Activated T-helper 17 cell treated with anti-CD3 and anti-CD28 coated beads, Interleukin-2, amount 50 U/mL, for 72 hours (primary cell): ENCODE measurements at places on chromosomes 3 and 15.

GRCh38 chr3:106814231-106814630 is 563.0 kb upstream of the CCDC54 start:
- ATAC-seq, result no peak

GRCh38 chr3:100830931-100831330 is 121.6 kb downstream of the TFG start:
- ATAC-seq, result peak; percentile 61

DNA sequence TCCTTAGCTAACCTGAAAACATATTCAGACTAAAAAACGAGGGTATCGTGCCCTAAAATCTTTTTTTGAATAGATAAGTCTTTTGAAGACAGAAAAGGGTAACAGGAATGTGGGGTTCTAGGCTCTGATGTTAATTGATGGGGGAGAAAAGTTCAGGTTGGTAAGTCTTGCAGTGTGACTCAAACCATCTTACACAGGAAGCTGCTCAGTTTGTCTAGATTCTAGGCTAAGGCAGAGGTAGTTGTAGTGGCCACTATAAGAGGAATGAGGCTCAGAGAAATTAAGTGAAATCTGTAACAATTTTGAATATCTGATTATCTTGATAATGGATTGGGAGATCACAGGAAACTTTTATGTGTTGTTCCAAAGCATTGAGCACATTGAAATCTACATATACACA is 267.9 kb downstream of the PDCD6IP start:
- ATAC-seq, result no peak

DNA sequence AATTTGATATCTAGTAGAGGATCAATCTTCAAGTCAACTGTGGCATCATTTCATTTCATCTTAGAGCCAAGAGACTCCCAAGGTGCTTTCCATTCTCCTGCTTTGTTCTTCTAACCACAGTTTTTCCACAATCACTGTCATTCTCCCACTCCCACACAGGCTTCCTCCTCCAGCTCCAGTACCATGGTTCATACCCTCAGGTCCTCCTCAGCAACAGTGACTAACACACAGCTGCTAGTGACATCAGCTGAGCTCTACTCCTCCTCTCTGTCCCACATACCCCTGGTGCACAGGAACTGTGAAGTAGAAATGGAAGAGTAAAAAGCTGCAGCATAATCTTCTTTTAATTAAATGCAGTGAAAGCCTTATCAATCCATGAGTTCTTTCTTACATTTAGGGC is 200.2 kb upstream of the DPH6 start:
- no peak for ATAC-seq

- no peak for ATAC-seq
Measured at GRCh38 chr3:101204246-101204645, 116.1 kb downstream of the IMPG2 start.

DNA sequence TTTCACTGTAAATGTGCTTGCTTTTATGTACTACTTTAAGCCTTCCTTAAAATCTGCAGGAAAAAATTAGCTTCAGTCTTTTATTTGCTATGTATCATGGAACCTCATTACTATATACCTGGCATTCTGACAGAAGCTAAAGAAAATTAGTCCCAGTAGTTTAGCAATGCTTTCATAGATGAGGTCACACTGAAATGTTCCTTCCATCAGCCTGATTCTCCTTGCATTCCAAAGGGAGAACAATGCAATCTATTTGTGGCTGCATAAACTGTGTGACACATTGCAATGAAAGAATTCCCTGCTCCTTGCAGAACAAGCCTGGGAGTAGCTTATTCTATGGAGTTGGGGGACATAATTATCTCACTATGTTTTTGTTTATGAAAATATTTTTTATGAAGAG is 691.5 kb upstream of the ARPP21 start:
- no peak for ATAC-seq

- no peak for ATAC-seq
Measured at GRCh38 chr15:98745179-98745578, 96.8 kb downstream of the IGF1R start.

GRCh38 chr15:41984622-41985021 is 12.3 kb upstream of the EHD4 start:
- no peak for ATAC-seq

- ATAC-seq, result no peak
Measured at GRCh38 chr3:60759439-60759838, 491.8 kb downstream of the FHIT start.

DNA sequence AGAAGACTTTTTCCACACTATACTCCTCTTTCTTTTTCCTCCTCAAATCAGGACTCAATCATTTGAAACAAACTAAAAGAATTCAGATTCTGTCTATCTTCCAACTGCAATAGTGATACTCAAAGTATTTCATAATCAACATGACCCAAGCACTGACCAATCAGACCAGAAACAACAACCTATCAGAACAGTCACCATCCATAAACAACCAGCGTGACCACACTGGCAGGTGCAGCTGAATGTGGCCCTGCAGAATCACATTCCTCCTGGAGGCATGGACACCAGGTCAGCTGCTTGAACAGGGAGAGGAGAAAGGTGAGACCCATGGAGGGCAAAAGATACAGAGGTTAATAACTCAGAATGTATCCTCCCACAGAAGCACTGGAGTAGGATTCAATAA is 13.3 kb downstream of the HRG start:
- no peak for ATAC-seq

- ATAC-seq, result no peak
Measured at GRCh38 chr3:171379961-171380483, 80.2 kb downstream of the TNIK start.

- no peak for ATAC-seq
Measured at GRCh38 chr15:51450001-51450400, 108.5 kb downstream of the GLDN start.

DNA sequence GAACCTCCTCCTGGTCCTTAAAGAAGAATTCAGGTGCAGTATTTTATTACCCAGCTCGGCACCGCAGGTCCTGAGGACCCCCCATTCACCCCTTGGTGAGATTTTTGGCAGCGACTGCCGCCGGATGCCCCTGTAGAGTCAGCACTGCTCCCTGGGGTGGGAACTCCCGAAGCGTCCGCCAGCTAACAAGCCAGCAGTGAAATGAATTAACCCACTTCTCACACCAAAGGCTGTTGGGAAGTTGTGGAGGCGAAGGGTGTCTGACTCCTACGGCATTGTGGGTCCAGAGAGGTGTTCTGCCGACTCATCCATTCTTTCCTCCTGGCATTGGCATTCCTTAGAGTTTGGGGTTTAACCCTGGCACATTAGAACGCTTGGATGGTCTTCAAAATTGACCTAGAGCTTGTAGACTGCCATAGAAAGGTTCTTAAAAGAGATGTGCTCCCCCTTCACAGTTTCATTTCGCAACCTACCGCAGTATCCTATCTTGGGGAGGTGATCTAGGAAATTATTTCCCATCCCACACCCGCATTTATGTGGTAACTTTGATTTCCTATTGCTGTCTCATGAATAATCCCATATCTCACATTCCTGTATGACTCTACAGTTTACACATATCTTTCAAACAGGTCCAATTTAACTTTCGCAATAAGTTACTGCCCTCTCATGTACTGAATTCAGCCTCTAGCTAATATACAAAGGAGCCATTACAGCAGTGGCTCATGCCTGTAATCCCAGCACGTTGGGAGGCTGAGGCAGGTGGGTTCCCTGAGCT is 879 bp upstream of the EIF5A2 start:
- no peak for ATAC-seq

DNA sequence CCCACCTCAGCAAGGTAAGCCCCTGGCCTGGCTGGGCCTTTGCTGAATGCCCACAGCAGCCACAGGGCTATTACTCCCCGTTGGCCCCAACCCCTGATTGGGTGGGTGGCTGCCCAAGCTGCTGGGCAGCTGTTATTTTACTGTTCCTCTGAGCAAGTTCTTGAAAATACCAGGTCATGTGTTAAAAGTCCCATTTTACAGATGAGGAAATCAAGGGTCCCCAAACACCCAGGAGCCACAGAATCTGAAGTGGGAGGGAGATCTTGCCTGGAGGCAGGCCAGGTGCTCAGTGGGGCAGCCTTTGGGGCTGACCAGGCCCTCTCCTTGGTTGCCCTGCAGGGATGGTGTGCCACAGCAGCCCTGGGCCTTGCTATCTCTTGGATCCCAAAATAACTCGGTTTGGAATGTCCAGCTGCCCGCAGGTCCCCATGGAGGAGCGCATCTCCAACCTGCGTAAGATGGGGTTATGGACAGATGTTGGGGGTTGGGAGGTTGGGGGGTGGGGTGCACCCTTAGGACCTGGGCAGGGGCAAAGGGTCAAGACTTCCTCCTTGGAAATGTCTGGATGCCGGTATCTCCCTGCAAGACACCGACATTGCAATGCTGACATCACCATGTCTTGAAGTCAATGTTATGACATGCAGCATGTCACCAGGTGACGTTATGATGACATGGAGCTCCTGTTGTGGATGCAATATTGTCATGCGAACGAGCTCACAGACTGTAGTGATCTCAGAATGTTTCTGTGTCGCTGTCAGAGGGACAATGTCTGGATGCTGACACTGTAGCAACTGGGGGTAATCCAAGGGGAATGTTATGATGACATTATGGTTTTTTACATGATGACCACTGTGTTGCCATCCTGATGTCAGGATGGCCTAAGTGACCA is 13.3 kb upstream of the CSPG4 start:
- ATAC-seq, result no peak

- no peak for ATAC-seq
Measured at GRCh38 chr3:58154626-58155449, 55.9 kb downstream of the DNASE1L3 start.

- peak; percentile 78 for ATAC-seq
Measured at GRCh38 chr3:171970301-171970788, 69.0 kb upstream of the FNDC3B start.

DNA sequence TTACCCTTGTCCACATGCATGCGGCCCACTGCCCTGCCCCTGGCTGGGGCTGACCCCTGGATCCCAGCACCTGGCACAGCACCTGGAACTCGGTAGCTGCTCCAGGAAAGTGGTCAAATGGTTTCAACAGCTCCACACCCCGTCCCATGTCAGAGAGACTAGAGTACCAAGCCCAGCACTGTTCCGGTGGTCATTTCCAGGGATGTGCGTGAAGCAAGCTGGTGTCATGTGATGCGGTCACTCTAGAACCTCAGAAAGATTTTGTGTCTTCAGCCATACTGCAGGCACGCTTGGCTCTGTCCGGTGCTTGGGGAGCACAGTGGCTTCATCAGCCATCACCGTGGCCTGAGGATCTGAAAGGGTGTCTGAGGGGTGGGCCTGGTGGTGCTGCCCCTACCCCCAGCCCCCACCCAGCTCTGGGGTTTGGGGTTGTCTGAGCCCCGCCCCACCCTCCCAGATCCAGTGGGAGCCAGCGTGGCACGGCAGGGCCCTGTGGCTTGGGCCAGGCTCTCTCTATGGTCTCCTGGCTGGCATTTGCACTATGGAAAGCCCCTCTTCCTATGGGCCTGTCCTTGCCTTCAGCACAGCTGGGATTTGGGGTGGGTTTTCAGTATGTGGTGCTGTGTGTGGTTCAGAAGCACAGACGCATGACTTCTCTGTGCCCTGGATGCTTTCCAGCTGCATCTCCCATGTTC is 15.3 kb downstream of the APBA2 start:
- ATAC-seq, result no peak

DNA sequence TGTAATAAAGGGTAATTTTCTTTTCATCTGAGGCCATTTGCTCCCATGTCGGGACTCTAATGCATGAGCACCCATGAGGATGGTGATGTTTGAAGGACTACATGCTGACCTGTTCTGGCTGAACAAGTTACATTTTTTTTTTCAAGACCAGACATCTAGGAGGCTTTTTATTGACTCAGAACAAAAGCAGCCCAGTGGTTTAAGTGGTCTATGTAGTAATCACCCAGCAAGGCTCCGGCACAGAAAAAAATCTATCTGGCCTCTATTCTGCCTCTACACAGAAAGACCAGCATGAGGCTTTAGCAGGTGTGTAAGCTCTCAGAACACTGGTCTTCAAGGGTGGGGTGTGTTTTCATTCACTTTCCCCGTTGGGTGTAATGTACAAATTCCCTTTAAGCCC is 95.1 kb upstream of the ZBED2 start:
- peak; percentile 95 for ATAC-seq

- no peak for ATAC-seq
Measured at GRCh38 chr3:117920253-117920898, 1114.3 kb downstream of the IGSF11 start.

DNA sequence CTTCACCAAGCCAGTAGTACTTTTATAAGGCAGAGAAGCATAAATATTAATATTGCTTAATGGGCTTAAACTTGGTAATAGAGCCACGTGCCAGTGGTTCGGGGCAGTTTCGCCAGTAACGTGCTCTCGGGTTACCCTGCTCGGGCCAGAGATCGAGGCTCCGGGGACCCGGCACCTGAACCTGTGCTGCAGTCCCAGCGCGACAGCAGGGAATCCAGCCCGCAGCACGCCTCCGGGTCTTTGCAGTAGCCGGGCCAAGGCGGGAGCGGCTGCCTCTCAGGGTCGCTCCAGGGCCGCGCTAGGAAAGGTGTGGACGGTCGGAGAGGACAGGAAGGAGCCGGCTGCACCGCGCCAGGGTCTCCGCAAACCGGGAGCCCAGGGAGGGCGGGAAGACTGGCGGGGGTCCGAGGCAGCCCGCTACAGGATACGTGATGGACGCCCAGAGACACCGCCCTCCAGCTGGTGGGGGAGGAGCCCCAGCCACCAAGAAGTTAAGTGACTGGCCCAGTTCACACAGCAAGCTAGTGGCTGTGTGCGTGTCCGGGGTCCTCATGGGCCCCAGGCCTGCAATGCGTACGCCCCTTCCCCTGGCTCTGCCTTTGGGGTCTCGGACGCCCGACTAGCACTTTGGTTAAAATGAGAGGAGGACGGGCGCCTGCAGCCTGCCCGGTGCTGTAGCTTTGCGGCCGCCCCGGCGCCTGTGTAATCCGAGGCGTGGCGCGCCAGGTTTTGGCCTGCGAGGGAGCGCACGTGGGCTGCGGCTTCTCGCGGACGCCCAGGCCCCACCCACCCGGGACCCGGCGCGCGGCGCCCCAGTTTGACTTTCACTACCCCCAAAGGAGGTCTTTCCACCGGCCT is 1.2 kb upstream of the PDE8A start:
- peak; percentile 76 for ATAC-seq

DNA sequence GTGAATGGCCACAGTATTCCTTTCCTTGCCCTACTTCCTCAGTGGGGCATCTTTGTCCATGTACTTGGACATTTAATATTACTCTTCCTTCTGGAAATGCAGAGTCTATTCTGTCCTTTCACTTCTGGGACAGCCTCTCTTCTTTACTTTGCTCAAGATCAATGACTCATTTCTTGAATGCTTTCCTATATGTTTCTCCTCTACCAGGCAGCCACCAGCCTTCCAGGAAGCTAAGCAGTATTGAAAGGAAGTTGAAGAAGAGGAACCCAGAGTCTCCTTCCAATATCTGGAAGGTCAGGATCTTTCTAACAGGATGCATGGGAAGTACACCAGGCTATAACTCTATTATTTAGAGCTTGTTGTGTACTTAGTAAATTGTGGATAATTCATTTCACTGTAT is 182.8 kb downstream of the CD47 start:
- ATAC-seq, result no peak
